ENCODE measurements at places on chromosomes 5 and 9.

- no peak for DNase-seq
Measured at GRCh38 chr9:134343637-134344036, 17.4 kb downstream of the RXRA start.

- DNase-seq, result no peak
Measured at GRCh38 chr5:123545506-123545905, 33.5 kb downstream of the CSNK1G3 start.

GRCh38 chr5:157362982-157363381, 97.0 kb upstream of the NIPAL4 start:
- DNase-seq, result no peak

DNA sequence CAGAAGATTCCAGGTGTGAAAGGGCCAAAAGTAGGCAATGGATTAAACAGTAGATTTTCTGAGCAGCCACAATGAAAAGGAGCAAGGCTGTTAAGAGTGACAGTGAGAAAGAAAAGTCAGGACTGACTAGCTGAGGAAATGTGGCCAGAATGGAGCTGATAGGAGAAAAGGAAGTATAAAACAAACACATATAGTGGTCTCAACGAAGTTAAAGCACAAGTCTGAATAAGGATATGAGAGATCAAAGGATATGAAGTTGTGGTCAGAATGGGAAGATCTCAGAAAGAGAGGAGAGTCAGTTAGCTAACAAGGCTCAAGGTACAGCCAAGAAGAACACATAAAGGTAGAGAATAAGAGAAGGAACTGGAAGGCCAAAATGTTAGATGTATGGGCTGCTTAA, 39.9 kb downstream of the FNIP1 start:
- DNase-seq, result no peak

DNA sequence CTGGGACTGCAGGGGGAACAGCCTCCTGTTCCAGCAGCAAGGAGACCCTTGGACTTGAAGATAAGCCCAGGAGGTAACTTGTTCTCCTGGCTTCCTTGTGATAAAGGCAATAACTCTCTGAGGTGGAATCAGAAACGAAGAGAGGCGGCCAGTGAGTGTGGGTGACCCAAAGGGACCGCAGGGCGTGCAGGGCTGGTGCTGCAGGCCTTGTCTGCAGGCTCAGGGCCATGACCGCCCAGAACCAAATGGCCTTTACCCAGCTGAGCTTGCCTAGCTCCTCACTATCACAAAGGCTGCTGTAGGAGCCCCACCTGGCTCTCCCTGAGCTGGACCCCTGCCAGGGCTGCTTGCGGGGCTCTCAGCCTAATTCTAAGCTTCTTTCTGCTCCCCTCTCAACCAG, 72.5 kb downstream of the NDFIP1 start:
- DNase-seq, result no peak

Data from GM06990 (cell line).